ENCODE measurements at places on chromosomes 2 and 18.

DNA sequence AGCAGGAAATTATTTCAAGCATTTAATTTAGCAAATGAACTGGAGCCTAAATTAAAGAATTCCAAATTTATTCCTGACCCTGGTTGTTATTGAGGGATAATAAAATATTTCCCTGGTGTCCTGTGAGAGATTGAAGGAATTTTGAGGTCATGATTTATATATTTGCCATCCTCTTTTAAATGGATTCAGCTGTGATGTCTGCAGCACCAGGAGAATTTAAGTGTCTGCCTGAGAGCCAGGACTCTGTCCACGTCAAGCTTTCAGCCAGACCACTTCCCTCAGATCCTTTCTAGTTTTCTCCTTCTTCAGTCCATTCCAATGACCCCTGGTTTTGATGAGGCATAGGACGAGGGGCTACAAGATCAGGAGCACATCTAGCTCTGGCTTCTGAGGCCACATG lies 59.9 kb downstream of the INO80C start:
- no peak for DNase-seq

- DNase-seq, result no peak
Observed at GRCh38 chr2:187407407-187408084, 40.5 kb downstream of the CALCRL start.

- no peak for DNase-seq
Observed at GRCh38 chr18:10290638-10291235, 163.7 kb upstream of the APCDD1 start.

GRCh38 chr2:99169534-99169933 lies 11.3 kb downstream of the MITD1 start:
- DNase-seq, result no peak

GRCh38 chr2:128500138-128500800 lies 181.6 kb upstream of the HS6ST1 start:
- no peak for DNase-seq

DNA sequence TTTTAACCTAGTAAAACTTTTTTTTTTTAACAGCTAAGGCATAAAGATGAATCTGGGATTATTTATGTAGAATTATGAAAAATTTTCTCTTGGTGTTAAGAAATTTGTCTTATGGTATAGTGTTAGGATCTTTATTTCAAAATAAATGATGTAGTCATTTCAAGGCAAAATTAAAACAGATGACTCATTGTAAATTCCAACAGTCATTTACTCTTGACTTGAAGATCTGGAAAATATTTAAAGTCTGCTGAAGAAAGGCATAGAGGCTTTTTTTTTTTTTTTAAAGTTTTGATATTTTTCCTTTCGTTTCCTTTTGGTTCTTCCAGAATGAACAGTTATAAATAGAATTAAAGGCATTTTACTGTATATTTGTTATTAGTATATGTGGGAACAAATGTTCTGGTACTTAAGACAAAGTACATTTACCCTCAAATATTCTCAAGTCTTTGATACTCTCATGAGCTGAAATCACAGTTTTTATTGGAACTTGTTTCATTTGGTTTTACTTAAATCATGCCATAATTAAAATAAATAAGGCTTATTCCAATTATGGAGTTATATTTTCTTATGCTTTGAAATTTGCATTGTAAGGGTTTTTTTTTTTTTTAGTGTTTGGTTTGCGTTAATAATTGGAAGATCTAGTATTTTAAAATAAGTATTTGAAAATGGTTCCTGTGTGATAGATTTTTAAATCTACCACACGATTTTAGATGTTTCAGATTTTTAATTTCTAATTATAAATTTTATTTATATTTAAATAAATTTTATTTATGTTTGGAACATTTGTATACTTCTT lies 29.9 kb downstream of the GLS start:
- no peak for DNase-seq

GRCh38 chr2:21694079-21694878 lies 570.5 kb downstream of the TDRD15 start:
- DNase-seq, result no peak

DNA sequence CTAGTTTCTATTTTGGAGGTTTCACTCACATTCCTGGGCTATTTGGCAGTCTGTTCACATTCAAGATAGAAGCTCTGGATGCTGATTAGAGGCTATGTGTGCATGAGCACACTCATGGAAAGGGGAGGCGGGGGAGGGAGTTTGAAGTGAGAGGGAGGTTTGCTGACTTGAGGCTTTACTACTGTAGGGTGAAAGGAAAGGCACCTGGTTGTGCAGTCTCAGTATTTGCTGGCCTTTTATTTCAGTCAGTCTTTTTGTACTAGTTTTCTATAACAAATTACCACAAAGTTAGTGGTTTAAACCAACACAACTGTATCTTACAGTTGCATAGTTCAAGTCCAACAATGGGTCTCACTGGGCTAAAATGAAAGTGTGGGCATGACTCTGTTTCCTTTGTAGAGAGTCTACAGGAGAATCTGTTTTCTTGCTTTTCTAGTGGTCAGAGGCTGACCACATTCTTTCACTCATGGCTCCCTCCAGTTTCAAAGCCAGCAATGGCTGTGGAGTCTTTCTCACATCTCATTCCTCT lies 47.7 kb upstream of the NR4A2 start:
- no peak for DNase-seq

GRCh38 chr2:132420816-132421805 lies 4.5 kb downstream of the GPR39 start:
- no peak for DNase-seq

DNA sequence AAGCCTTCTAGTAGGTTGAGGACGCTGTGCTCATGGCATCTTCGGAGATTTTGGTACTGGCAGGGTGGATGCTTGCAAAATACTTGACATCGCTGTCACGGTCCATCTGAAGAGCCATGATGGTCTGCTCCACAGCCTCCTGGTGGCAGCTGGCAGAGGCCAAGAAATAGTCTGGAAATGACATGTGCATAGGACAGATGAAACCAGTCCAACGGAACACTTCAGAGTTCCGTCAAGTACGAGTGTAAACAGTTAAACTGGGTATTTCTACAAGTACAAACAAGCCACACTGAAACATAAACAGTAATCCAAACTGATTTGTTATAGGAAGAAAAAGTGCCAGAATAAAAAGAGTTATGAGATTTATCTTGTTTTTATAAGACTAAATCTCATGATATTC lies 66.6 kb downstream of the PPP4R1 start:
- no peak for DNase-seq

GRCh38 chr2:178111743-178112142 lies 494 bp upstream of the RBM45 start:
- no peak for DNase-seq

- DNase-seq, result no peak
Observed at GRCh38 chr2:85327160-85327821, 498 bp downstream of the TGOLN2 start.

DNA sequence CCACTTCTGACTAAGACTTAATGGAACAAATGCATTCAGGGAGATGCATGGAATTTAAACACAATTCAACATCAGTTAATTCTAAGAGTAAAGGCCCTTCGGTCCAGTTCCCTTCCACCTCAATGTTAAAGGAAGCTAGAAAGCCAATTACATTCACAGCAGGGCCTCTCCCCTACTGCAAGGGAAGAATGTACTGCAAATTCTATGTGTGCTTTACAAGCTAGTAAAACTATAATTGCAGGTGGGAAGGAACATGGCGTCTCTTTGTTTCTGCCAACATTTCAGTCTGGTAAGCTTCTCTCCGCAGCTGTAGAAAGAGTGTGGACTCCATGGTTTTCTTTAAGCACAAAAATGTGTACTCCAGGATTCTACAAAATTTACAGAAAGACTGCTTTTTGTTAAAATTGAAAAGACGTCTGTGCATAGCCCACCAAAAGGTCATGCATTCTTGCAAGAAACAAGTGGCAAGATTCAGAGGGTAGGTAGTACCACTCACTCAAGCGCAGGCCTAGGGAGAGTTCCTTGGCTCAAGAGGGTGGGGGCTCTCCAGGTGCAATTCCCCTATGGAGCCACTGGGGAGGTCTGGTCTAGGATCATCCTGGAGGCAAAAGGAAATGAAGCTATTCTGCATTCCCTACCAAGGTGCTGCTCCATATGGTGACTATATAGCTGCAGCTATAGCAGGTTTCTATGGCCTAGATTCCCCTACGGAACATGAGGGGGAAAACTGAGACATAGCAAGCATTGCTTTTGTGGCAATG lies 127.0 kb upstream of the FZD5 start:
- no peak for DNase-seq

GRCh38 chr2:124804014-124804940 lies 779.2 kb downstream of the CNTNAP5 start:
- DNase-seq, result no peak

DNA sequence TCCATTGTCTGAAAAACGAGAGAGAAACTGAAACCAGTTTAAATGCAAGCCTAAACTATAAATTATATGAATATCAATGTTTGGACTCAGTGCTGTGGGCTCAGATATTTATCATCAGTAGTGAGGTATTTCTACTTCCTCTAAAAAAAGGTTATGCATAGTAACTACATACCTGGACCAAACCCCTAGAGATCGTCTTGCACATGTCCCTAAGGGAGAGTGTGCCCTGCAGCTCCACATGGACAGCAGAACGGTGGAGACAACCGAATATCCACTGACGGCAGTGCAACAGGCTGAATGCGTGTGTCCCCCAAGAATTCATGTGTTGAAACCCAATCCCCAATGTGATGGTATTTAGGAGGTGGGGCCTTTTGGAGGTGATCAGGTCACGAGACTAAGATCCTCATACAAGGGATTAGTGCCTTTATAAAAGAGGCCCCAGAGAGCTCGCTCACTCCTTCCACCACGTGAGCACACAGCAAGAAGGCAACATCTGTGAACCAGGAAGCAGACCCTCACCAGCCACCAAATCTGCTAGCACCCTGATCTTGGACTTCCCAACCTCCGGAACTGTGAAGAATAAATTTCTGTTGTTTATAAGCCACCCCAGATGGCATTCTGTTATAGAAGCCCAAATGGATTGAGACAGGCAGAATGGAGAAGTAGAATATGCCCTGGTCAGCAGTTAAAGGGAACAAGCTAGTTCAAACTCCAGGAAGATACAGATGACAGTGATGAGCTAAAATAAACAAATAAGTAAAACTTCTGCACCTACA lies 208.4 kb downstream of the ANAPC1 start:
- no peak for DNase-seq

GRCh38 chr18:12376754-12377555 lies at the start of gene AFG3L2:
Gene AFG3L2 (minus strand): TSS chr18:12377227. CDS start chr18:12377082, 145 bp downstream.
- peak; percentile 100 for DNase-seq

Measured in stimulated activated CD8-positive, alpha-beta memory T cell treated with anti-CD3 and anti-CD28 coated beads, Interleukin-15, amount 100 ng/mL, for 4 hours (primary cell).